ENCODE measurements at places on chromosomes 5 and 9.

DNA sequence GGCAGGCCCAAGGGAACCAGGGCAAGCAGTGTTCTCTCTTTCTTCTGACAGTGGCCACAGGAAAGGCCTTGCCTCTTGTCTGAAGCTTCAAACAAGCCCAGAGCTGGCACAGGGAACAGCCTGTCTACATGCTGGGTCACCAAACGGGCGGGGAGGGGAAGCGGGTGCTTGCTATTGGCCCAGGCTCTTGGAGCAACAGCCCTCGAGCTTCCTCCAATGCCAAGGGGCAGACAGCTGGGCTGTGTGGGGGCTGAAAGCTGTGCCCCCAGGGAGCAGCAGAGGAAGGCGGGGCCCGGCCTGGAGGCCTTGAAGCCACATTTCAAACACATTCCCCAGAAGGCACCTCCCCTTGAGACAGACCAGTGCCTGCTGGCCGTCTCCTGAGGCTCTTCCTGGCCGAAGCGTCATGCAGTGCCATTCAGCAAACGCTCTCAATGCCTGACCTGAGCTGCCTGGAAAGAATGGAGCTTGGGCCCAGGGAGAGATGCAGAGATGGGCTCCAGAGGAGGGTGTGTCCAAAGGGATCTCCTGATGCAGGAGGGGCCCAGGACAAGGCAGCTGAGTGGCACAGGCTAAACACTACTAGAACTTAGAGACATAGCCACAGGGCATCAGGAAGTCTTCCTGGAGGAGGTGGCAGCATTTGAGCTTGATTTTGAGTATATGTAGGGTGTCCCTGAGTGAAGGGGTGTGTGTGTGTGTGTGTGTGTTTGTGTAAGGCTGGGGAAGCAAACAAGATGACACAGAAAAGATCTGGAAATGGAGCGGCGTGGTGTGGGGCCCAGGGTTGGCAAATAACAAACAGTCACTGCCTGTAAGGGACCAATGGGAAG, 2.5 kb downstream of the FIBCD1 start:
- no peak for DNase-seq

GRCh38 chr9:25017779-25018178, 472.1 kb upstream of the IZUMO3 start:
- no peak for DNase-seq

GRCh38 chr5:6178846-6179532, 199.4 kb downstream of the MED10 start:
- no peak for DNase-seq

GRCh38 chr5:82662340-82662739, 384.2 kb upstream of the RPS23 start:
- no peak for DNase-seq

GRCh38 chr9:137326445-137327065, 24.5 kb upstream of the NRARP start:
- DNase-seq: no peak

DNA sequence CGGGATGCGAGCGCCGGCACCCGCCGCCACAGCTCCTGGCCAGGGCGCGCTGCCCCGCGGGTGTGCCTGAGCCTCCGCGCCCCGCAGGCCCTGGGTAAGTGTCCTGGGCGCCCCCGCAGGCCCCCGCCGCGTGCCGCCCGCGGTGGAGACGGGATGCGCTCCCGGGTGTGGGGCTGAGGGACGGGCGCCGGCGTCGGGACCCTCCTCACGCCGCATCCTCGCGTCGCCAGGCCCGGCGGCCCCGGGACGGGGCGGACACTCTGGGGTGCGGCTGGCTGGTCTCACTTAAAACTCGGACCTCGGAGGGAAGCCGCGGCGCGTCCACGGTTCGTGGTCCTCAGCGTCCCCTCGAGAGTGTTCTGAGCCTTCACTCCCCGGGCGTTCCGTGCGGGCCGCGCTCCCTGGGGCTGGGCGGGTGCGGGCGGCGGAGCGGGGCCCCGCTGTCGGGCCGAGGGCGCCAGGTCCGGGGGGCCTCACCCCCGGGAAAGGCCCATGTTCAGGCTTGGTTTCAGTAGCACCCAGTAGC, 275 bp downstream of the AHRR start:
- no peak for DNase-seq

DNA sequence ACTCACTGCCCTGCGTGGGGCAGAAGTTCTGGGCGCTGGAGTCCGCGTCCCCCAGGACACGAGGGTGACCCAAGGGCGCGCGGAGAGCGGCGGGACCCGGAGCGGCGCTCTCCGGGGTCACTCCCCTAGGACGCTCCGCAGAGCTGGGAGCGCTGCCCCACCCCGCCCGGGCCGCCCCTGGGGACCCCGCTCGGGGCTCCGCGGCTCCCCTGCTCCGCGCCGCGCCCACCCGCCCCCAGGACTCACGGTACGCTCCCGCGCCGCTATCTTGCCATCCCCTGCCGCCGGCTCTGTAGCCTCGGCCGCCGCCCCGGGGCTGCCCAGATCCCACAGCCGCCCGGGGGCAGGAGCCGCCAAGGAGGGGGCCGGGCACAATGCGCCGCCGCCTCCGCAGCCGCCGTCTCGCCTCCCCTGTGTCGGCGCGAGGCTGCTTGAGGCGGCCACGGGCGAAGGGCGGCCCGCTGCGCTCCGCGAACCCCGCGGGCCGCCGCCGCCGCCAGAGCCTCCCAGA, 303 bp downstream of the LIFR start:
- DNase-seq: no peak

DNA sequence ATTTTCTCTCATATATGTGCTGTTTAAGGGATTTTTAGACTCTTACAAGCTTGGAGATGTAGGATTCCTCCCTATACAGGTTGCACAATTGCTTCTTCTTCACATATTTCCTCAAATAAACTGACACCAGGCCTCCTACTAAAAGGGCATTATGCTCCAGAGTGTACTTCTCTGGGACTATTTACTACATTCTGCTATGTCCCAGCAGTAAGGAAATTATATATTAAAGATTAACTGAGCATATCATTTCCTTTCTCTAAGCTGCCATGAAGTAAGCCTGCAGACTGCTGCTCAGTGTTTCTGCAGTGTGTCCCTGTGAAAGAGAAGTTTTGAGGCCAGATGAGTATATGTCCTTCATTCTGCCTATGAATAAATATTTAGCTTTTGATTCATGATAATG, 356.9 kb upstream of the NUDT12 start:
- no peak for DNase-seq

GRCh38 chr5:9483779-9484178, 62.1 kb downstream of the SEMA5A start:
- DNase-seq: no peak

- DNase-seq: no peak
Measured at GRCh38 chr5:74628359-74628758, 12.2 kb downstream of the ENC1 start.

DNA sequence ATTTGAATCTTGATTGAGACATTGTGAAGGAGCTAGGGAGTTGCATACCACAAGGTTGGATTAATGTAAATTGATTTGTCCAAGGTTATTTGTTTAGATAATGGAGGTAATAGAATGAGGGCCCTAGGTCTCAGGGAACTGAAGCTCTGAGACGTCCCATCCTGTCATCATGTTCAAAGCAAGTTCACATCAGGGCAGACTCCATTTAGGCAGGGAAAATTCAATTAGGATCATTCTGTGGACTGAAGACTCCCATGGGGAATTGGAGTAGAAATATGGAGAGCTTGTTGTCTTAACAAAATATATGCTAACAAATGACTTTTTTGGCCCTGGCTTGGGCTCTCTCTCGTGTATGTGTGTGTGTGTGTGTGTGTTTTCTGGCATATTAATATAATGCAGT, 722.0 kb upstream of the ADAMTS16 start:
- DNase-seq: no peak

- DNase-seq: no peak
Measured at GRCh38 chr5:178234121-178234749, 1.6 kb upstream of the PHYKPL start.

DNA sequence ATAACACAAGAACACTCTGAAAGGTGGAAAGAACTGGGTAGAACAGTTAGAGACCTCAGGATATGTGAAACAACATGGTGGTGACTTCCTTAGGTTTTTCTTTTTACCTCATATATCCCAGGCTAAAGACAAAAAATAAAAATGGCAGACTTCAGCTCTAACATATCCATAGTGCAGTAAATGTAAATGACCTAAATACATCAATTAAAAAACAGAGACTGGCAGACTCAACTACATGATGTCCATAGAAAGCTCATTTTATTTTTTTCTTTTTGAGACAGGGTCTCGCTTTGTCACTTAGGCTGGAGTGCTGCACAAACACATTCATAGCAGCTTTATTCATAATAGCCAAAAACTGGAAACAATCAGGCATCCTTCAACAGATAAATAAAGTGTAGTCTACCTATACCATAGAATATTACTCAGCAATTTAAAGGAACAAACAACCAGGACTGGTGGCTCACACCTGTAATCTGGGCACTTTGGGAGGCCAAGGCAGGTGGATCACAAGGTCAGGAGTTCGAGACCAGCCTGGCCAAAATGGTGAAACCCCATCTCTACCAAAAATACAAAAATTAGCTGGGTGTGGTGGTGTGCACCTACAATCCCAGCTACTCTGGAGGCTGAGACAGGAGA, 4.8 kb downstream of the C5orf15 start:
- DNase-seq: no peak

- no peak for DNase-seq
Measured at GRCh38 chr5:142366007-142366406, 41.2 kb upstream of the SPRY4 start.

- DNase-seq: no peak
Measured at GRCh38 chr9:123216251-123216797, 52.1 kb downstream of the STRBP start.

DNA sequence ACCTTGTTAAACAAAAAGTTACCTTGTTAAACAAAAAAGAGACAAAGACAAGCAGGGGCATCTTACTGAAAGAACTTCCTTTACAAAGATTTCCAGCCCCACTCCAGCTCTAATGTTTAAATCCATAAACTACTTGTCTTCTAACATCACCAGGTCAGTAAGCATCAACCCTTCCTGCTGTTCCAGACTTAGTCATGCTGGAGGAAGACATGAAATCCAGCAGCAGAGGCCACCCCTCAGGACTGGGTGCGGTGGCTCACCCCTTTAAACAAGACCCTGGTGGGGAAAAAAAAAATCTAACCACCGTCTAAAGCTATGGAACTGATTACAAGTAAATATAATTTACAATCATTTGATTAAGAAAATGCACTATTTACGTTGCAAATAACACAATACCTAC, 9.1 kb downstream of the PDCL start:
- DNase-seq: no peak

DNA sequence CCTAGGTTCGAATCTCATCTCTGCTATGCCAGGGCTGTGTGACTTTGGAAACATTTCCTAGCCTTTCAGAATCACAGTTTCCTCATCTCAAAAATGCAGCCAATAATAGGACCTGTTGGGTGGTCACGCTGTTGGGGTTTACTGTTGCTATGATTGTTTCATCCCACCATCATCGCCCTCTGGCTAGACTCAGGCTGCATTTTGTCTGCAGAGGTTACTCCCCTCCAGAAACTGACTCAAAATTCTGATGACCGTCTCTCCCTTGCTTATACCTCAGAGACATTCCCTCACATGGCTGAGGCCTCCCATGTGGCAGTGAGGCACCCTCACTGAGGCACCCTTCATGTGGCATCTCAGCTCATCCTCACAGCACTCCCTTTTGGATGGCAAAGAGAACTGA, 61.6 kb downstream of the COL27A1 start:
- DNase-seq: no peak

GRCh38 chr9:132506977-132507669, 75.3 kb upstream of the BARHL1 start:
- no peak for DNase-seq

DNA sequence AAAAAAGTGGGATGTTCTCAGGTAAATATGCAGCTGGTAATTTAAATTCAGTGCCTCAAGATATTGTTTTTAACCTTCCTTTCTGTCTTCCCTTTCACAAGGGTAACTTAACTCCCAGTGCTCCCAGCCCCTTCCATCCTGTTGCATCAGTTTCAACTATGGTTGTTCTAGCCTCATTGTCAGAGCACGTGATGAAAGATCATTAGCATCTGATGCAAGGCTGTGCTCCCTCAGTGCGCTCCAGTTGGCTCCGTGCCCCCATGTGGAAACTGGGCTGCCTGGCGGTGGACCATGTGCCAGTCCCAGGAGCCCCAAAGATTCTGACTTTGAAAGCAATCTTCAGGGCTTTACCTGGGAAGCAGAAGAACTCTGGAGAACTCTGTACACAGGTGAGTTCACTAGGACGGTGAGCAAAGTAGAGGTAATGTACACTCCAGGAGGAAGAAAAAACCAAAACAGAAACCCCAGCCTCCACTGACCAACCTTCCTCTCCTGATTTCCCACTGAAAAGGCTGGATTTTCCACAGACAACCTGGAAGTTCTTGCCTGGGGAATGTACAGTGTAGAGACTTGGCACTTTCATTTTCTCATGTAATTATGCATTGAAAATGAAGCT, 96.9 kb downstream of the SLC1A3 start:
- no peak for DNase-seq

GRCh38 chr5:147101659-147102369, 133.0 kb upstream of the STK32A start:
- DNase-seq: no peak

DNA sequence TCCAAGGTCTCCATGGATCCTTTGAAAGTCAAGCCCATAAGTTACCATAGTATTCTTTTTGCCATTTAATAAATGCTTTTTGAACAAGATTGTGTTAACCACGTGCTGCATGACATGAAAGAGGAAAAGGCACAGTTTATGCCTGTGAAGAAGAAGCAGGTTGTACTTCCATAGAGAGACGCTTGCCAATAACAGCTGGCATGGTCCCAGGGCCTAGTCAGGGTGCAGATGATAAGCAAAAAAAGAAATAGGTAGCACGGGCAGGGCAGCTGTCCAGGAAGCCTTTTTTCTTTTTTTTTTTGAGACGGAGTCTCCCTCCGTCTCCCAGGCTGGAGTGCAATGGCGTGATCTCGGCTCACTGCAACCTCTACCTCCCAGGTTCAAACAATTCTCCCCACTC, 71.8 kb upstream of the CLINT1 start:
- DNase-seq: no peak

DNA sequence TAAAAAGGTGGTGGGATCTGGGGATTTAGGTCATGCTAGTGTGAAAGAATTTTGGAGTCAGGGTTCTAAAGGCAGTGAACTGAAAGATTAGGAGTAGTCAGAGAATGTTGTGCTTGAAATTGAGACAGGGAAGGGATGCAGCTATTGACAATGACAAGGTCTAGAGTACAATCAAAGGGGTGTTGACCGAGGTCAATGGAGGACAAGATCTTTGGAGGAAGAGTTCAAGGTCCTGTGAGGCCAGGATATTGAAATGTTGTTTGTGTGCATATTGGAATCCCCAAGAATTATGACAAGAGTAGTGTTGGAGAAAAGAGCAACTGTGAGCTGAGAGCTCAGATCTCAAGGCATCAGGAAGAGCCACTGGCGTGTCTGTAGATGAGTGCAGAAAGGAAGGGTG, 116.9 kb downstream of the RASGRF2 start:
- DNase-seq: no peak

Data from NCI-H187 (cell line).